ENCODE measurements at places on chromosomes 3 and 15.
A peak's percentile ranks its signal among the peaks of the same experiment; 100 is the strongest.

DNA sequence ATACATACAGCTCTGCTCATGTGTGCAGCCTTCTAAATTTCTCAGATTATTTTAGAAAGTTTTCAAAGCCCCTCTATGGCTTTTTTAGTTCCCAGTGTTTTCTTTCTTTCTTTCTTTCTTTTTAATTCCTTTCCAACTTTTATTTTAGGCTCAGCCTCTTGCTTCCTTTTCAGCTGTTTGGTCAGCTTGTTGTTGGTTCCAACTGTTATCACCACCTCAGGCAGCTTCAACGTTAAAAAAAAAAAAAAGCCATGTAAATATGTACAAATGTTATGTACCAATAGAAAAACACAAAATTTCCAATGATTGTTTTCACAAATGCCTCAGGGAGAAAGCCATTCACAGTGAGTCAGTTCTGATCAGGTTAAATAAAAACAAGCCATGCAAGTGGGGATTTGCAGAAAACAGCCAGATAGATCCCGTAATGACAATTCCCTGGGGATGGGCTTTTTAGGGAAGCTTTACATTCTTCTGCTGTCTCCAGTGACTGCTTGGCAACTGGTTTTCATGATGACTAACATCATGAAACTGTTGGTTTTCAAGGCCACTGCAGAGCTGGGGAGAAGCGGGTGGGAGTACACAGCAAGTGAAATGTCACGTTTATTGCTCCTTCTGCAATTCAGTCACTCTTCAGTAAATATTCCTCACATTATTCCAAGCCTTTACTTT, 908.4 kb downstream of the EPHA3 start:
- DNase-seq = no peak

GRCh38 chr15:32700501-32701150, 17.2 kb upstream of the GREM1 start:
- no peak for DNase-seq

- DNase-seq = no peak
Measured at GRCh38 chr3:128290484-128290883, 137.2 kb downstream of the EEFSEC start.

DNA sequence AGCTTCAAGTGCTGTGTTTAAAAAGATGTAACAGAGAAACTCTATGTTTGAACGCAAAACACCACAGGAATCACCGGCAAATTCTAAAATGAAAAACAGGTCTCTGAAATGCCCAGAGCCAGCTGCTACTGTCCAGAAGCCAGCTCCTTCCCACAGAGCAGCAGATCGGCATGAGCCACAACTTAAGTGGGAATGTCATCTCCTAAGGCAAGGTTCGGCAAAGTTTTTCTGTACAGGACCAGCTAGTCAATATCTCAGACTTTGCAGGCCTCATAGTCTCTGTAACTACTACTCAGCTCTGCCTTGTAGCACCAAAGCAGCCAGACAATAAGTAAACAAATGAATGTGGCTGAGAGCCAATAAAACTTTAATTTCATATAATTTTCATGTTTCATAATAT, 4.9 kb downstream of the PLOD2 start:
- DNase-seq = no peak

GRCh38 chr3:31610700-31611275, 78.1 kb downstream of the STT3B start:
- DNase-seq = no peak

GRCh38 chr3:172351895-172352466, 96.3 kb downstream of the GHSR start:
- no peak for DNase-seq

GRCh38 chr15:31528846-31529245, 202.2 kb downstream of the KLF13 start:
- DNase-seq = no peak

- DNase-seq = no peak
Measured at GRCh38 chr15:85340852-85341251, 39.6 kb upstream of the AKAP13 start.

- no peak for DNase-seq
Measured at GRCh38 chr3:122572940-122573412, 4.5 kb upstream of the PARP15 start.

DNA sequence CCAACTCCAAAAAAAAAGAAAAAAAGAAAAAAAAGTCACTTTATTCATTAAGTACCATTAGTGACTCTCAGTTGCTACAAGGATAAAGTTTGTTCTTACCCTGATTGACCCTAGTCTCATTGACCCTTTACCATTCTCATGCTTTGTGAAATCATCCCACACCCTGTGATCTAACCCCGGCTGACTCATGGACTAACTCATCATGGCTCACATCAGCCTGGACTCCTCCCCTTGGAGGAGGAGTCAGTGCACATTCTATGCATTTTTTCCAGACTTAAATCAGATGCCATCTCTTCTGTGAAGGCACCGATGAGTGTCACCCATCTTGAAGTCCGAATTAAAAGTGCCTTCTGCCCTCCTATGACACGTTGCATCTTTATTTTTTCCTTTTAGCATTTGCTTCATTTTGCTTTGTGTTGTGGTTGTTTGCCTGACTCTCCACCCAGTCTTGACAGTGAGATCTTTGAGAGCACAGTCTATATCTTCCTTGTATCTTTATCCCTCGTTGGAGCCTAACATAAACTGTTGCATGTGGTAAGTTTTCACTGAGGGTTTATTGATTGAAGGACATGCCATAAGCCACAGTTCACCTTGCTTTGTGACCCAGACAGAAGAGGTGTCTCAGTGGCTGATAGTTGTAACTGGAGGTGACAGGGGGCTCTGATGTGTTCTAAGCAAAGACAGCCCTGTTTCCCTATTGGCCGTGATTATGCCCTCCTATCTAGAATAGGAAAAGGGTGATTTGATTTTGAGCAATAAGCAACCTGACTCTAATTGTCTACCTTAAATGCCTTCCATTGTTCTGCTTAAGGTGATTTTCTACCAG, 72.1 kb downstream of the IL1RAP start:
- peak; percentile 38 for DNase-seq

DNA sequence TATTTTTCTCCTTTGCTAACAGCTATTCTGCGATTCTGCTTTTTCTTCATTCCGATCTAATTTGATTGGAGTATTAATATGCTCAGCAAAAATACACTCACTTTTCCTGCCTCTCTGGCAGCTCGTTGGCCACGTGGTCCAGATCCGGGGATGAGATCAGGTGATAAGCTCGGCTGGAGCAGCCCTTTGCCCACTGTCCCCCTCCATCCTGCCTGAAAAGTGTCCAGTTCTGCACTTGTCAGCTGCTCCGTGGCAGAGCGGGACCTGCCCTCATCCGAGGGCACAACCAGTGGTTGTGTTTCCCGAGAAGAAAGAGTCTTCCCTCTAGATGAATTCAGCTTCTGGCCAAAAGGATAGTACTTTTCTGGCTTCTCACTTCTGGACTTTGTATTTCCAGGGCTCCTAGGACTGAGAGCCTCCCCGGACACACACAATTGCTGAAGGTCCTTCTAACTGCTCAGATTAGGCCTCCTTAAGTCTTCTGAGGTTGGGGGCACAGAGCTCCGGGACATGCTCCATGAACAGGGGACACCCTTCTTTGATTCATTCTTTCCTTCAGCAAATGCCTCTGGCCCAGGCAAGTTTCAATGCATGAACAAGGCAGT, 103.9 kb upstream of the ALDH1A3 start:
- no peak for DNase-seq

- no peak for DNase-seq
Measured at GRCh38 chr3:32641356-32641755, 43.6 kb upstream of the CNOT10 start.

GRCh38 chr15:25487226-25487884, 48.5 kb upstream of the UBE3A start:
- DNase-seq = no peak

DNA sequence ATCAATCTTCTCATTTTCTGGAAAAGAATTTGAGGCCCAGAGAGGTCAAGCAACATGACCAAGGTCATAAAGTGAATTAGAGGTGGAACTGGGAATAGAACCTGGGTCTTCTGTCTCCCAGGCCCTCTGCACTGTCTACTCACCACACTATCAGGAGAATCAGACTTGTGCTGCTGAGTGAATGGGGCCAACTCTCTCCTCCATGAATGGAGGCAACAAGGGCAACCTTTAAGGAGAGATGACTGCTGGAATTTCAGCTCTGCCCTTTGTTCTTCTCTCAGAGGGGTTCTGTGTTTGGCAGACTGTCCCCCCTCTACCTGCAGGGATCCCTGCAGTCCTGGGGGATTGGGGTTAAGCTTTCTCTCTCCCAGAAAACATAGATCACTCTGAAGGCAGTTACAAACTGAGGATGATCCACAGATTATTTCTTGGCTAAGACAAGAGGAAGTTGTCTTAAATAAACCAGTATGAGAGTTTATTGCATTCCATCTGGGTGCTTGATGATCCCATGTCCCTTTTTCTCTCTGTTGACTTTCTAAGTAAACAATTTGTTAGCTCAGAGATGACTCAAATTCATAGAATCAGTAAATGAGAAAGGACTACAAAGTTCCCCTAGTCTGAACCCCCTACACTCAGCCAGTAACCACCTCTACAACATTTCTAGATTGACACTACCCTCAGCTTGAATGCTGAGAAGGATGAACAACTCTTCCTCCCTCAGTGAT, 99.0 kb upstream of the LIPC start:
- DNase-seq = no peak

GRCh38 chr3:20185331-20185678, 701 bp downstream of the SGO1 start:
- DNase-seq = no peak

DNA sequence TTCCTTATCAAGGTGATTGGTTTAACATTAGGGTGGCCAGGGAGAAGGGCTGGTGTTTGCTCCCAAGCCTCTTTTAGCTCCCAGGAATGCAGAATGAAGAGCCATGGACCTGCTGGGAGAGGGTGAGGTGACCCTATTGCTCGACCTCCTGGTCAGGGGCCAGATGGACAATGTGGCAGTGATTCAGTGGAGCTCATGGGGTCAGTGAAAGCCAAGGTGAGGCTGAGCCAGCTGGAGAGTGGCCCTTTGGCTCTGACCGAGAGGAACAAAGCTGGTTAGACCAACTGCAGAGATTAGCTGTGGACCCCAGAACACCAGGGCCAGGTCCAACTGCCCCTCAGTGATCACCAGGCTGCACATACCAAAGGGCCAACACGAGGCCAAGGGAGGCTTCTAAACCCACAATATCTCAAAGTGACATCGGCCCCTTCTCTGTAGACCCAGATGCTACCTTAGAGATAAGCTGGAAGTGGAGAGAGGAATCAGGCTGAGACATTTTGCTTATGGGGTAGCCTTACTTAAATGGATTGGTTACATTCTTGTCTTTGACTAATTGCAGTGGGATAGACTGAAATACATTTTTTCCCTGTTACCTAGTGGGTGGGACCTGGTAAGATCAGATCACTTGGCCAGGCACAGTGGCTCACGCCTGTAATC, 15.8 kb upstream of the BTBD1 start:
- DNase-seq = no peak

GRCh38 chr3:139762302-139762701, 84.5 kb upstream of the NMNAT3 start:
- DNase-seq = no peak

- no peak for DNase-seq
Measured at GRCh38 chr3:20583648-20584047, 397.6 kb upstream of the SGO1 start.

GRCh38 chr3:53805463-53806159, 40.6 kb downstream of the CHDH start:
- DNase-seq = no peak

- DNase-seq = no peak
Measured at GRCh38 chr3:139104062-139104461, 59.4 kb upstream of the PRR23C start.

- DNase-seq = no peak
Measured at GRCh38 chr15:96331945-96332636, 1.6 kb downstream of the NR2F2 start.

GRCh38 chr3:197994736-197995135, 34.7 kb downstream of the LMLN start:
- no peak for DNase-seq

DNA sequence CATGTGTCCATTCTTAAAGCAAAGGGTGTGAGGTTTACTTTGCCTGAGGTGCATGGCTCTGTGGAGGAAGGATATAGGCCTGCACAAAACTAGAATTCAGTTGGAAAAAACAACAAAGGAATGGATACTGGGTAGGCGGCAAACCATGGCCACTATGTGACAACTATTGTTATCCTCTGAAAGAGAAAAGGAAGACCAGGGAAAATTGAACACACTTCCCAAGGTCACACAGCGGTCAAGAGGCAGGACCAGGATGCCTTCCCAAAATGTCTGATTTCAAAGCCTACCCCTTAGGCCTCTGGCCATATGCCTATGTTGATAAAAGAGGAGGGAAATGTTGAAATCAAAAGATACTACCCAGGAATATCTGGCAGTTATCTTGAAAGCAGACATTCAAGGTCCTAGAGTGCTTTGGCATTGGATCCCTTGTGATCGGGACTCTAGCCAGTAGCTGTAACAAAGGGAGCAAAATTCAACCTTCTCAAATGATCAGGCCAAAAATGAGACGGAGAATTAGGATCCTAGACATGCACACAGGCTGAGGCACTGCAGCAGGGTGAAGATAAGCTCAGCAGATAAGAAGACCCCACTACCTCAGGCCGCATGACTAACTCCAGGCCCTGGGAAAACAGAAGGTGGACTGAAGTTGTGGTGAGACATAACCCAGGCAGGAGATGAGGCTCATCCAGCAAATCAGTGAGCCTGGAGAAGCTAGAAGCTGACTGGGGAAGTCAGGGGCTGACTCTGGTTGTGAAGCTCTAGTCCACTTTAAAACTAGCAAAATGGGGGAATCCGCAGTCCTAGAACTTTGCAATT, 292.2 kb downstream of the NEK10 start:
- DNase-seq = no peak

DNA sequence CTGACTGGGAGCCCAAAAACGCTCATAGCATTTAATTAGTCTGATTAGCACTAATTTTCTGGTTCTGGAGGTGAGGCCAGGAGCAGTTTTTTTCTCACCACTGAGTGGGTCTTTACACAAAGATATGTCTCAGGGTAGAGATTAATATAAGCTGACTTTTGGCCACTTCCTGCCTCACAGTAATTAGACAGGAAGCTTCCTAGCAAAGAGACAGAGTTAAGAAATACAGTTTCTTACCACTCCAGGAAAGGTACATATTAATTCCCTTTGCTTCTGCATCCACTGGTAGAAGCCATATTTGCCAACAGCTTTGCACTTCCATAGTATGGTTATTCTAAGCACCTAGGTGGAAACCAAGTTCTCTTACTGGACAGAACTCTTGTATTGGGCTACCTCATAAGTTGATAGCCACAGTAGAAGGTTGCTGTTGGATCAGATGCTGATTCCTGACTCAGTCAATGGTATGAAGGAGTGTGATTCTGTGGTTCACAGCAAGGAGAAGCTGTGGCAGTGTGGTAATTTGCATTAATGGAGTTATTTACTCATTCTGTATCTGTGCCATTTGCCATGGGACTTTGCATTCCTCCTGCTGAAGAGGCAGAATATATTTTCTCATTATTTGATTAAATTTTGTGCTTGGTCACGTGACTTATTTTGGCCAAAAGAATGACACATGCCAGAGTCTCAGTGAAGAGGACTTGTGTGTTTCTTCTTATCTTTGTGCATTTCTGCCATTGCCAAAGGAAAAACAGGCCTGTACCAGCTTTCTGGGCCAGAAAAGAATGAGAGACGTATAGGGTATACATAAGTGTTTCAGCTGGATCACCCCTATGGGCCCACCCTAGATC, 17.5 kb upstream of the ZBTB20 start:
- no peak for DNase-seq

Measured in stimulated activated CD8-positive, alpha-beta memory T cell treated with anti-CD3 and anti-CD28 coated beads, Interleukin-4, amount 100 ng/mL, for 24 hours (primary cell).